ENCODE measurements at places on chromosomes 6 and 20.

DNA sequence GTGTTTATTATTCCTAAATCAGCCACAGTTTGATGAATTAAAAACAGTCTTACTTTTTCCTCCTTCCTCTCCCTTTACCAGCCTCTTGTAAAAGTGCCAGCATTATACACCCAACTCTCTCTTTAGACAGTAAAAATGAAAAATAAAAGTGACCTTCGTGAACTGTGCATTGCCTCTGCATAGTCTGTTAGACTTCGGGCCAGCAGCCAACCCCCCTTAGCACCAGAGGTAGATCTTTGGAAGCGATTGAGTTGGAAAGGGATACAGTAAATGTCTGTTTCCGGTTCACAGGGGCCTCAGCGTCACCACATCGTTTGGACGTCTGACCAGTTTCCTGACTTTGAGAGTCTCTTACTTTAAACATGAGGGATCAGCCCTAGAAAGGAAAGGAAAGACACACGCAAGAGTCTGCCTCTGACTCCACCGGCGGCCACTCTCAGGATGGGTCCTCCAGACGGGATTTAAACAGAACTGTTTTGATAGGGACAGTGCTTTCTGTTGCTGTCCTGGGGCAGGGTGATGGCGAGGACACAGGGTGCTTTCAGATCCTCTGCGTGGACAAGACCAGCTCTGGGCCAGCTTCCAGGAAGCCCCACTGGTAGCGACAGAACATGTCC, 206.6 kb upstream of the PREP start:
- no peak for DNase-seq

- no peak for DNase-seq
Observed at GRCh38 chr6:17957498-17957897, 29.9 kb downstream of the KIF13A start.

DNA sequence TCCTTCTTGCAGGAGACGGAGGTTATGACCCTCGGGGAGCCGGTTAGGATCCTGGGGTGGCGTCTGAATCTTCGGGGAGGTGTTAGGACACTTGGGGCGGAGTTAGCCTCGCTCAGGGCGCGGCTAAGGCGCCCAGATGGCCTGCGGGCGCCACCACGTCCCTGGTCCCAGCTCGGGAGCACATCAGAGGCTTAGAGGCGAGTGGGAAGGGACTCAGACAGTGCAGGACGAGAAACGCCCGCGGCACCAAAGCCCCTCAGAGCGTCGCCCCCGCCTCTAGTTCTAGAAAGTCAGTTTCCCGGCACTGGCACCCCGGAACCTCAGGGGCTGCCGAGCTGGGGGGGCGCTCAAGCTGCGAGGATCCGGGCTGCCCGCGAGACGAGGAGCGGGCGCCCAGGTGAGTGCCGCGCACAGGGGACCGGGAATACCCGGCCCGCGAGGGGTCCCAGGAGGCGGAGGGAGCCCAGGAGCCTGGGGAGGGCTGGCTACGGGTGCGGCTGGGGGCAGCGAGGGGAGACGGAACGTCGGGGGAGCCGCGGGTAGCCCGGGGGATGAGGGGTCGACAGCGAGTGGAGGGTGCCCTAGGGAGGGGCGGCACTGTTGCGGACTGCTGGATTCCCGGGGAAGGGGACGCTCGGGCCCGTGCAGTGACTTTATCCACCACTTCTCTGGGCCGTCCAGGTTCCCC, at the start of gene HCK:
HCK (plus strand) TSS at position 153 of the 688 bp plus-strand sequence.
- DNase-seq = peak; percentile 57

DNA sequence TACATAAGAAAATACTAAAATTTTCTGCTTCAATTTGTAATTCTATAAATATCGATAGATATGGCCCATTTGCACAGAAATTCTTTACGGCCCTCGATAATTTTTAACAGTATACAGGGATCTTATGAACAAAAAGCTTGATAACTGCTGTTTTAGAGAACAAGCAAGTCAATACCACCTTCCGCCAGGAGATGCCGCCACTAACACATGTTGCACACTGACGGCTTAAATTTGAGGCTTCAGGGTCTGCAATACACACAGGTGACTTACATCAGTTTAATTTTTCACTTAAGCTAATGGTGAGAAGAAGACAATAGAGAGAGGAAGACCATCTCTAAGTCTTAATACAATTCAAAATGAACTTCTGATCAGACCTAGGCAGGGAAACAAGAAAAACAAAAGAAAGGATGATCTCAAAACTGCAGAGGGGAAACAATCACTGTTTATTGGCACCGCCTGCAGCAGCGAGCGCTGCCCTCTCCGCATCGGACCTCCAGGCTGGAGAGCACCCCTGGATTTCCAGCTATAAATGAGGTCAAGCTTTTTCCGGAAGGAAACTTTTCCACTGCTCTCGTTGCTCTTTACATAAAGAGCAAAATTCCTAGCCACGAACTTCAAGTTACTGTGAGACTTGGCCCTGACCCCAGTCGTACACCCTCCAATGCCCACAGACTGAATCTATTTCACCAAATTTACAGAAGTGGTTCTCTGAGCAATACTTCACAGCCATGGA, 53.9 kb downstream of the OTOR start:
- peak; percentile 48 for DNase-seq

DNA sequence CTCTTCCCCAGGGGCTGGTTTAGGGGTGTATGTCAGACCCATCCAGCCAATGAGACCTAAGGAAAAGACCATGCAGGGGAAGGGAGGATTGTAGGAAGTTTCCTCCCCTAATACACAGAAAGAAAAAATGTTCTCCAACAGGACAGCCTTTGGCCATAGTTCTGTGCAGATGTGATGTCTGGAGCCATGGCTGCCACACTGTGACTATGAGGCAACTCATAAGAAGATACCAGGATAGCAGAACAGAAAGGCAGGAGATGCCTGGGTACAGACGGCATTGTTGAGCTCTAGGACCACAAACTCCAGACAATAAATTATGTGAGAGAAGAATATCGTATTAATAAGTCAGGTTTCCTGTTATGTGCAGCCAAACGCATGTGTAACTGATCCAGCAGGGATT, 156.7 kb downstream of the PREX1 start:
- no peak for DNase-seq

- DNase-seq = no peak
Observed at GRCh38 chr6:79872986-79873385, 74.4 kb downstream of the ELOVL4 start.

DNA sequence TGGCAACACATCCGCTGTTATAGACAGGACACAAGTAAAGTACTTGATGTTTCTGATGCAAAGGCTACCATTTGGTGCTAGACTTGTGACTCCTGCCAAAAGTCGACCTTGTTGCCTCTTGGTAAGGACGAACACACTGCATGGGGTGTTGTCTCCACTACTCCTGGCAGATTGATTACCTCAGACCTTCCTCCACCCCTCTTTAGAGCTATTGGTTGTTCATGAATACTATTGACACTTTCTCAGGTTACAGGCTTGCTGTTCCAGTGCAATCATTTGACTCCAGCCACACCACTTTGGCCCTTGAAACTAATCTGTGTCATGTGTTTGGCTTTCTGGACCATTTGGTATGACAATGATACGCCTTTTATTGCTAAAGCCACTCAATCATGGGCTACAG, 62.3 kb downstream of the TRMT11 start:
- DNase-seq = no peak

DNA sequence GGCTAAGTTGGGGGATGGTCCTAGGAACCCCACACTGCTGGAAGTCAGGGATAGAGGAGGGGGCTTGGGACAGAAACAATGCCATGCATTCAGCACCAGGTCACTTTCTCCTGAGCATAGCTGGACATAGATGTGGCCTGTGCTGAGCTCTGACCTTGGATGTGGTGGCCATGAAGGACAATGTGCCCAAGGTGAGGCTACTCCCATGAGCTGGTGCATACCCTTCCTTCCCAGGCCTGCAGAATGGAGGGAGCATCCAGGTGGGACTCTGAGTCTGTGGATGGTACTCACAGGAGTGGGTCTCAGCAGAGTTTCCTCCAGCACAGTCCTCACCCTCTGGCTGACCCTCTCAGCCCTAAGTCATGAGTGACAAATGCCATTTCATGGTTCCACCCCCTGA, 16.9 kb downstream of the CST9L start:
- no peak for DNase-seq

DNA sequence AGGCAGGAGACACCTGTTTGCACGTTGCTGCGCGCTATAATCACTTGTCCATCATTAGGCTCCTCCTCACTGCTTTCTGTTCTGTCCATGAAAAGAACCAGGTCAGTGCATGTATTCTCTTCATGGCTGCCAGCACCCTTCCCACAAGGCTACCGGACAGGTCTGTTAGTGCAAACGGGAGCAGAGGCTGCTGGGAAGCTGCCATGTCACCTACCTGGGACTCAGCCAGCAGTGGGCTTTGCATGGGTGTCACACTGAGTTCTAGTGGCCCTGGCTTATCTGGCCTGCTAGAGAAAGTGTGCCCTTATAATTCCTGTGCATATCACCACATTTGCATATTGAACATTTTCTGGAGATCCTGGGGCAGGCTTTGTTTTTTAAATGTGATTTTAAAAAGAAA, 24.8 kb downstream of the LYRM2 start:
- no peak for DNase-seq

GRCh38 chr6:151436802-151437201, 15.1 kb downstream of the RMND1 start:
- no peak for DNase-seq

GRCh38 chr6:121504227-121504626, 68.8 kb downstream of the GJA1 start:
- no peak for DNase-seq

DNA sequence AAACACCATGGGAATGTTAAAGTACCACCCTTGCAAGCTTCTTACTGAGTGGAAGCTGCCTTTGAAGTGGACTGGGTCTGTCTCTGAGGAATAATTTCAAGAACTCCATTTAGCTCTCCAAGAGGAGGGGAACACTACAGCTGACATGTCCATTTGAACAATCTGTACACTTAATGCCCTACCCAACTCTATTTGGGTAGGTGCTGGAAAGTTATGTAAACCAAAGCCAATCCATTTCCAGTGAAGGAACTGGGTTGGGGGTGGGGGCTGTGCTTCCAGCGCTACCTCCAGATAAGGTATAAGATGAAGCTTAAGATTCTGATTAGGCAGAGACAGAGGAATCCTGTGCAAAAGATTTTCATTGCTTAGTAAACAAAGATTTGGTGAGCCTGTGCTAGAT, 122.0 kb downstream of the TCP11 start:
- no peak for DNase-seq

Data from SK-N-SH (cell line).